ENCODE measurements at places on chromosomes 5 and 9.

GRCh38 chr9:113355040-113355596 lies 5.8 kb downstream of the BSPRY start:
- DNase-seq = no peak

GRCh38 chr5:56143373-56143714 lies 89.8 kb downstream of the ANKRD55 start:
- no peak for DNase-seq

- no peak for DNase-seq
Observed at GRCh38 chr9:125233678-125234077, 7.5 kb downstream of the HSPA5 start.

GRCh38 chr5:124056326-124056990 lies 544.5 kb downstream of the CSNK1G3 start:
- no peak for DNase-seq

DNA sequence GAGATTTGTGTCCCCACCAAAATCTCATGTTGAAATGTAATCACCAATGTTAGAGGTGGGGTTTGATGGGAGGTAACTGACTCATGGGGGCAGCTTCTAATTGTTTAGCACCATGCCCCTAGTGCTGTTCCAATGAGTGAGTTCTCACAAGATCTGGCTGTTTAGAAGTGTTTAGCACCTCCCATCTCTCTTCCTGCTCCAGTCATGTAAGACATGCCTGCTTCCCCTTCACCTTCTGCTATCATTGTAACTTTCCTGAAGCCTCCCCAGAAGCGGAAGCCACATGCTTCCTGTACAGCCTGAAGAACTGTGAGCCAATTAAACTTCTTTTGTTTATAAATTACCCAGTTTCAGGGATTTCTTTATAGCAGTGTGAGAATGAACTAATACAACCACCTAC lies 170.5 kb downstream of the NDUFS4 start:
- DNase-seq = no peak

- peak; percentile 35 for DNase-seq
Observed at GRCh38 chr9:137761032-137761431, 116.5 kb upstream of the CACNA1B start.

DNA sequence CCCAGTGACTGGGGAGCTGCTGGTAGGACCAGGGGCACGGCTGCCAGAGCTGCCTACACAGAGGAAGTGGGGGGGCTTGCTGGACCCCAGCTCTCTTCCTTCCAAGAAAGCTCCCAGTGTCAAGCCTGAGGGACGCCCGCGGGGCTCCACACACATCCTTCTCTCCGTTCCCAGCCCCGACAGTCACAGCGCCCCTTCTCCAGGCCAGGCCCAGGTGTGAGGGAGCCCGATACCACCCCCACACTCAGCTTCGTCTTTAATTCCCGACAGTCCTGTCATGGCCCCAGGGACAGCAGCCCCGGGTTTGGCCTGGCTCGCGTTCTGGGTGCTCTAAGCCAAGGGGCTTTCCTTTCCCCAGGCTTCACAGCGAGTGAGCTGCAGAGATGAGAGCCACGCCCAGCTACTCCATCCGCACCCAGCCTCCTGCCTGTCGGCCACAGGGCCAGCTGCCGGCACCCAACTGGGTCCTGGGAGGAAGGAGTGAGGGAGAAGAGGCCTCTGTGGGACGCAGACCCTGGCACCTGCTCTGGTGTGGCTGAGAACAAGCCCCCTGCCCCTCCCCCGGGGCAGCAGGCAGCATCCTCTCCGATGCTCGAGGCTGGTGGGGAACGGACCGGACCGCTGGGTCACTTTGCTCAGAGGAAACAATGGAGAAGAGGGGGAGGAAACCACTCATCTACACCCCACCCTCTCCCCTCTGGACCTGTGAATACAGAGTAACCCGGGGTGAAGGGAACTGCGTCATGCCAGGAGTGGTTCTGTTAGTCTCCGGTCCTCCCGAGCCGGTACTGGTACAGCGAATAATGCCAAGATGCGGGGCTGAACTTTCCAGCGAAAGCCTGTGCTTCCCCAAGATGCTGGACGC lies 53.9 kb upstream of the PHYKPL start:
- DNase-seq = no peak

DNA sequence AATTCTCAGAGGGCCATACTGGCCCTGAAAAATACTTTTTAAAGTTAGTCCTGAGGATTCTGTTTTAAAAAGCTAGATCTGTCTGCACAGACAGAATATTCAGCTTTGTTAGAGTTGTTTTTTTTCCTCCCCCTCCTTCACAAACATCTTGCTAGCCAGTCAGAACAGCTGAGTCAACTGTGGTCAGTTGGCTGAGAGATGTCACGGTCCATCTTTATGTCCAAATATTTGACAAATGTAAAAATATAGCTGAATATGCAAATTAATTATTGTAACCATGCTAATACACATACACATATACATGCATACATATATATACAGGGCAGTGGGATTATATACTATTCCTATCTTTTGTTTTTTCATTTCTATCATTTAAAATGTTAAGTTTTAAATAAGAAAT lies 33.9 kb downstream of the UNC13B start:
- no peak for DNase-seq

- no peak for DNase-seq
Observed at GRCh38 chr9:38671748-38672147, 48.2 kb downstream of the FAM240B start.

DNA sequence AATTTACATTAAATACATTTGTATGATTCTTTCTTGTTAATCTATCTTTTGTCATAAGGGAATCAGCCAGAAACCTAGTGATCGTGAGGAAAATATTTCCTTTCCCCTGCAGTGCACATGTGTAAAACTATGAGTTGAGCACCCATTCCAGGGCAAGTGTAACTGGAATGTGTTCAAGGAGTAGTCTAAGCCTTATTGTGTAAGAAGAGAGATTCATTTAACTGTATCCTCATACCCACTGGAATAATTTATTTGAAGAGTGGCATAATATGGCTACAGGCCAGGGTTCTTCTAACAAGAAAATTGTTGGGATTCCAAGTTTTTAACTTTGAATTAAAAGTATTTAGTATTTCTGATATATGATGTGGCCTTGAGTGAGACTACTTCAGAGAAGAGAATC lies 1692.7 kb downstream of the EFNA5 start:
- no peak for DNase-seq

DNA sequence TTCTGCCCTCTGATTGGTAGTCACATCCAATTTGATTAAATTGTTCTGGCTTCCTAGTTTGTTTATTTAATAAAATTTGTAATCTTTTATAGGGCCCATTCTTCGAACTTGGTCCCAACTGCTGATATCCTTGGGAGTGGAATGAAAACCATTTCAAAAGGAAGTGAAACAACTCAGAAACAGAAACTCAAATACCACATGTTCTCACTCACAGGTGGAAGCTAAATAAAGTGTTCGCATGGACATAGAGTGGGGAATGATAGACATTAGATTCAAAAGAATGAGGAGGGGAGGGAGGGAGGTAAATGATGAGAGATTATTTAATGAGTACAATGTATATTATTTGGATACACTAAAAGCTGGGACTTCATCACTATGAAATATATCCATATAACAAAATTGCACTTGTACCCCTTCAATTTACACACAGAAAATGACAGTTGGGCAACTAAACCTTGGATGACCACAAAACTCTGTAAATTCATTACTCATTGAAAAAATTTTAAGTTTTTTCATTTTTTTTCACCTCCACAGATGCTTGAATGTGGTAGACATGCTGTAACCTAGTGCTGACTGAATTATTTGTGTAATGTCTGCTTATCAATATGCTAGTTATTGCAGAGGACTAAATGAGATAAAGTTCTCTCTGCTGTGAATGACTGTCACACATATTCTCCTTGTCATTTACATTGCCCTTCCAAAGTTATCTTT lies 16.0 kb downstream of the ATP10B start:
- no peak for DNase-seq

GRCh38 chr5:26519245-26519644 lies 519.1 kb downstream of the CDH9 start:
- DNase-seq = no peak

- DNase-seq = no peak
Observed at GRCh38 chr9:98413084-98413483, 157.6 kb upstream of the TBC1D2 start.

GRCh38 chr5:177198738-177199137 lies 65.2 kb downstream of the NSD1 start:
- no peak for DNase-seq

Measured in activated CD4-positive, alpha-beta T cell treated with anti-CD3 and anti-CD28 coated beads for 48 hours (primary cell).